ENCODE measurements at places on chromosomes 4 and X.

- no peak for DNase-seq
Measured at GRCh38 chr4:143606480-143606879, 93.0 kb downstream of the SMARCA5 start.

DNA sequence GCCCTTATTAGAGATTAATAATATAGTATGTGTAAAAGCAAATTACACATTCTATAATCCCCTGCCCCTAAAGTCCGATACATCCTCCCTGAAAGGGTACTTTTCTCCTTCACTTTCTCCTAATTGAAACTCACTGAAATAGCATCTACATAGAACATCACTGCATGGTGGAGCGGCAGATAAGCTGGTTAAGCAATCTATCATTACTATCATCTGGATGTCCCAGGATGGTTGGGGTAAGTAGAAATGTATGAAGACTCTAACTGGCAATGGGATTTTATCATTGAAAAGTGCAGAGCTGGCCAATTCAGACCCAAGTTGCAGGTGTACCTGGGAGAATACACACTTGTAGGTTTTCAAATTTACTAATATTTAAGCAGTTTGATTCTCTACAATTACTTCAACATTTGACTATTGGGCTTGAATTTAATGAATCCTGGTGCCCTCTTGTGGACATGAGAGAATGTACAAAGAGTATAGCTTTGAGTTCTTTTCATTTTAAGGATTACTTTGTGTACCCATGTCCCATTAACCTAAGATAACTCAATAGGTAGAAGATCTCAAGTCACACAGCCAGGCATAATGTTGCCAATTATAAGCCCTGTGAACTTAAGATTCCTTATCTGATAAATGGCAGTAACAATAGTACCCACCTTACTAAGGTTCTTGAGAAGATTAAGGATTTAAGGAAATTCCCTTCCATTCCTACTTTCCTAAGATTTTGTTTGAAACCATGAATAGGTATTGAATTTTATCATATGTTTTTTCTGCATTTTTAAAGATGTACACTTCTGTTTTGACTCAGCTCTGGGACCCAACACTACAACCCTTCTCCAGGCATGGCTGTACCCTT is 69.8 kb downstream of the SHROOM3 start:
- peak; percentile 23 for DNase-seq

DNA sequence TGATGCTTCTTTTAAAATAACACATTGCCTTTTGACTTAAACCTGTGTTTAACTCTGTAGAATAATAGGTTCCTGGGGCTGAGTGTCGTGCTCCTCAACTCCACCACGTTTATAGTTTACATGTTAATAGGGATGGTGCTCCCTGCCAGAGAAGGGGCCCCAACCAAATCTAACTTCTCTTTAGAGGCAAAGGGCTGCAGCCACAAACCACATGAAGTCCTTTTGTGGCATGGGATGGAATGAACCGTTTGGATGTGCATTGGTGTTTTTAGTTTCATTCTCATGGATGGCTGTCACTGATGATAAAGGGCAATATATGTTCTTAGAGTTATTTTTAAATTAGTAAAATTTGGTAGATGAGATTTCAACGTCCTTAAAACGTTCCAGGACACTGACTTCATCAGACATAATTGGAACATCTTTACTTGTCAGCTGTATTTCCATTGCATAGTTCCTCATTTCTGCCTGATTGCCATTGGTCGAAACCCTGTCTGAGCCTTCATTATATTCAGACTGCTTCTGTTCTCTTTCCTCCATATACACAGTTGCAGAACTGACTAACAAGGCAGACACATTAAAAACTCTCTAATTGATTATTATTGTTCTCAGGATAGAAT is 60.4 kb upstream of the HPF1 start:
- no peak for DNase-seq

GRCh38 chrX:25337841-25338240 is 322.1 kb upstream of the ARX start:
- no peak for DNase-seq

- DNase-seq, result no peak
Measured at GRCh38 chrX:102491766-102492165, 20.2 kb upstream of the TCP11X2 start.

All from SW 1271 (cell line).